ENCODE measurements at places on chromosomes 1 and 21.

GRCh38 chr1:117659550-117660270 lies 53.9 kb downstream of the TENT5C start:
- no peak for DNase-seq

GRCh38 chr1:43590388-43590925 lies 59.5 kb upstream of the KDM4A start:
- no peak for DNase-seq

- no peak for DNase-seq
These were observed 53.1 kb upstream of the GPR37L1 start for GRCh38 chr1:202069662-202070061.

GRCh38 chr1:186783193-186783592 lies 45.6 kb upstream of the PLA2G4A start:
- no peak for DNase-seq

DNA sequence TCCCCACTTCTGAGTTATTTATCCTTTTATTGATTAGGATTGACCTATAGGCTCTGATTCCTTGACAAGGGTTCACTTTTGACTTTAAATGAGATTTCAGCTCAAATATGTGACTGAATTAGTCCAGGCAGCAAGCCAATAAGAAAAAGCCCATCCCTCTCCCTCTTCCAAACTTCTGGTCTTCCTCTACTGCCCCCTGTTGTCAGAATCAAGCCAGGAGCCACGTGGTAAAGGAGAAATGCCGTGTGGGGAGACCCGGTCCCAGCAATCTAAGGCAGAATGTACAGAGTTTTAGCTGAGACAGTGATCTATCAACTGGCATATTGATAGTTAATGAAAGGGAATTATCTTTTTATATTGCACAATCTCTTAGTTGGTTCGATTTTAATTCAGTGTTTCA lies 5.2 kb downstream of the ADAMTS5 start:
- DNase-seq = no peak

DNA sequence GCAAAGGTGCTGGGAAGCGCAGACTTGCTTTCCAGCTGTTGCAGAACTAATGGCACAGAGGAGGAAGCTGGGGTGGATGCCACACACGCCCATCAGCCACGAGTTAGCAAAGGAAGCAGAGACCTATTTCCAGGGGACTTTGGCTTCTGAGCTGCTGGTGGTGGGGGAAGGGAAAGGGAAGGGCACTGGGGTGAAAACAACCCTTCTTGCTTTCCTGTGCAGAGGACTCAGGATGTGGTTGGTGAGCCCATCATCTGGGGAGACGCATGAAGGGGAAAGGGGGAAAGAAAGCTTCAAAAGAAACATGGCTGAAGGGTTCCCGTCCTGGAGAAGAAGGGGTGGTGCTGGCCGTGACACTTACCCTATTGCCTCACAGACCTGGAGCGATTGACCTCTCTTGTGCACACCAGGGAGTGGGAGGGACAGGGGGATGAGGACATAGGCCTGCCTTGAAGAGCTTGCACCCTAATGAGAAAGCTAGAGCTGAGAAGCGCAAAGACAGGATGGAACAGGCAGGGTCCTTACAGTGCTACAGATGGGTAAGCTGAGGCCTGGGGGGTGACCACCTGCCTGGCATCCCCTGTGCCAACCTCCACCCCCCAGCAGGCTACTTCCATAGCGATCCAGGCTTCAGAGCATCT lies 140.8 kb upstream of the RAB4A start:
- DNase-seq = no peak

GRCh38 chr1:27521336-27521831 lies 31.4 kb upstream of the WASF2 start:
- DNase-seq = no peak

DNA sequence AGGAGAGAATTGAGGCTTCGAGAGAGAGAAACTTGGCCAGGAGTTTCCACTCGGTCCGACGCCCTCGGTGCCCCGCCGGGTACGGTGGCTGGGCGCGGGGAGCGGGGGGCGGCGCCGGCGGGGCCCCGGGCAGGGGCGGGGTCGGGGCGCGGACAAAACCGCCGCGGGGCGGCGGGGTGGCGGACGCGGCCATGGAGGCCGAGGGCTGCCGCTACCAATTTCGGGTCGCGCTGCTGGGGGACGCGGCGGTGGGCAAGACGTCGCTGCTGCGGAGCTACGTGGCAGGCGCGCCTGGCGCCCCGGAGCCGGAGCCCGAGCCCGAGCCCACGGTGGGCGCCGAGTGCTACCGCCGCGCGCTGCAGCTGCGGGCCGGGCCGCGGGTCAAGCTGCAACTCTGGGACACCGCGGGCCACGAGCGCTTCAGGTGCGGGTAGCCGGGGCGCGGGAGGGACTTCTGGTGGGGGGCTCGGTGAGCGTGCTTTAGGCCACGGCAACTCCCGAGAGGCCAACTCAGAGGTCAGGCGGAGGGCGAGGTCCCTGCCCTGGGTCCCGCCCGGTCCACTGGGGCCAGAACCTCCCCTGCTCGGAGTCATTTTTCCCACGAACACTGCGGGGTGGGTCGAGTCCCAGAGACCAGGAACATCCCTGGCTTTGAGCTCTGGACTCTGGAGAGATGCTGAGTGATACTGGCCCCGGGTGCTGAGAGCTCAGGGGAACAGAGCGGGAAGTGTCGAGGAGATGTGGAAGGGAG lies 431 bp downstream of the RAB42 start:
- no peak for DNase-seq

DNA sequence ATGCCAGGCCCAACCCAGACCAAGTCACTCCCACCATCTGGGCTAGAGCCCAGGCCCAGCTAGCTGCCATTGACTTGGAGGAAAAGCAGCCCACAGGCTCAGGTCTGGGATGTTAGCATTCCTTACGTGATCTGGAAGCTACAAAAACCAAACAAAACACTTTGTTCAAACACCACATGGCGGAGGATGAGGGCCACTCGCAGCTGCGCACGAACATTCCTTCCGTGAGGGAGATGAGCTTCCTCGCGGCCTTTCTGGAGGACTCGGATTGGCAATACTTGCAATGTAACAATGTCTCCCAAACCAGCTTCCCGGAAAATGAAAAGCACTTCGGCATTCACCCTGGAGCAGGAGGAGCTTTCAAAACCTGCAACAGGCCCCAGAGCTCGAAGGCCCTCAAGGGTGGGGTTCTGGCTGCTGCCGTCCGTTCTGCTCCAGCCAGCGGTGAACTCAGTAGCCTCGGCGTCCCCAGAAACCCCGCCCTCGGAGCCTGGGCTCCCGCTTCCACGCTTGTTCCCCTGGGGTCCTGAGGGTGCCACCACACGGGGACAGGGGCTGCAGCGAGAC lies 40.5 kb downstream of the COL6A1 start:
- no peak for DNase-seq

DNA sequence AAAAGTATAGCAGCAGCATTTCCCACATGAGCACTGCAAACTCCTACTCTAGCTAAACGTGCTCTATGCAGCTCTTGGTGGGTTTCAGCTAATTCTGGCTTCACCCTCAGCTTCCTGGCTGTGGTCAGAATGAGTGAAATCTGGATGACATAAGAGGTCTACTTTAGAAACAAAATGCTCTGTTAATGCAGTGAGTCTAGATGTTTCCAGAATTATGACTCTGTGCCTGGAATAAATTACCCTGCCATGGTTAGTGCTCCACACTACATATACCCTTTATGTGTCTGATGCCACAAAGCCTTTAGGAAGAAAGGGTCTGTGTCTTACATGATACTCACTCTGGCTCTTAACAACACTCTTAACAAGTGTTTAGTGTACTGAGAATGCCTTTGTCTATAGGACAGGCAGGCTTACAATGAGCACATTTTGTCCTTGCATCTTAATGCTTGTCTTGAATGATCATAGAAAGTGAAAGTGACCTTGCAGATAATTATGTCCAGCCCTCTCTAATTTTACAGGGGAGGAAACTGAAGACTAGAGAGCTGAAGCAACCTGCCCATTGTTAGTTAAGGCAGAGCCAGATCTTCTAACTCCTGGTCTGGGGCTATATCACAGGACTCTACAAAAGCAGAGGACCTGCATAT lies 9.2 kb downstream of the S100A10 start:
- DNase-seq = no peak

DNA sequence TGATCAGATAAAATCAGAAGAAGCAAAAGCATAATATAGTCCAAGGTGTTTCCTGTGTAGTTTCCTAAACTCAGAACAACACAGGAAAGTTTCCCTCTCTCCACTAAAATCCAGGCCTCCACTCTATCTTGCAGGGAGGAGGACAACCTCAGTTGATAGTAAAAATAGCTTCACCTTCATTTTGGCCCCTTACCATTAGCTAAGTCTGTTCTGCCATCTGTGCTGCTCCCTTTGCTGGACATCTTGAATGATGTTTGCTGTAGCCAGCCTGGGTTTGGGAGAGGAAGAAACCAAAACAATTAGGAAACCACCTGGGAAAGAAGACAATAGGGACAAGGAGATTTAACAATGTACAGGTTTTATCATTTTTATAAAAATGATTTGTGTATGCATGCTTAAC lies 18.6 kb downstream of the DCAF8 start:
- DNase-seq = no peak

GRCh38 chr1:232249861-232250777 lies 379.8 kb downstream of the SIPA1L2 start:
- DNase-seq = no peak

GRCh38 chr1:202810193-202810614 lies 550 bp upstream of the PCAT6 start:
- no peak for DNase-seq

- no peak for DNase-seq
These were observed 172.4 kb downstream of the VPS13D start for GRCh38 chr1:12402159-12402673.

DNA sequence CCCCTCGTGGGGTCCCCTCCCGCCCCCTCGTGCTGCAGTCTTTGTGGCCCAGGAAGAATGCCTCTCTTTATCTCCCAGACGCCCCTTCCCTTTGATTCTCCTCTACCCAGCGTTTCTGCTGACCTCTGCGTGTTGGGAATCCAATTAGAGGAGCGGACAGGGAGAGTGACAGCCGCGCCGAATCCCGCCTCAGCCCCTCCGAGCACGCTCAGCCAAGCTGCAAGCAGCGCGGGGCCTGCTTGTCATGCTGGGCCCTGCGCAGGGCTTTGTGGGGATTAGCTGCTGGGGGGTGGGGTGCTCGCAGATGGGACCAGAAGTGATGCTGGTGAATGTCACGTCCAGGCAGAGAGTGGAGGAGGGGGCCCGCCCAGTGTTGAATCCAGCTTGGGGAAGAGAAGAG lies 91.1 kb downstream of the EPHB2 start:
- no peak for DNase-seq

- DNase-seq = no peak
These were observed 25.6 kb upstream of the TMCO2 start for GRCh38 chr1:40221977-40222772.

- no peak for DNase-seq
These were observed 5.7 kb downstream of the F3 start for GRCh38 chr1:94535879-94536278.

DNA sequence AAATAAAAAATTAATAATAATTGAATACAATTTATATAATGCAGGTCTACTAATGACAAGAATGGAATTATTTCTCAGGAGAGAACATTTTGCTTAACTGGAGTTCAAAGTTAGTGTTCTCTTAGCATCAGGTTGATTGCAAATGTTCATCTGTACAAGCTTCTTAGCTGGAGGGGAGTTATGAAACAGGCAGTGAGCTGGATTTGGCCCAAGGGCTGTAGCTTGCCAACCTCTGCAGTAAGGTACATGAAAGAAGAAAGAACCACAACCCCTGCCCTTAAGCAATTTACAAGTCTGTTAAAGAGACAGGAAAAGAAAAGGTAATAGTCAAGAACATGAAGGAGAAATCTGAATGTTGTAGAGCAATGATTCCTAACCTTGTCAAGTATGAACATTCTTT lies 17.0 kb downstream of the LPGAT1 start:
- no peak for DNase-seq

DNA sequence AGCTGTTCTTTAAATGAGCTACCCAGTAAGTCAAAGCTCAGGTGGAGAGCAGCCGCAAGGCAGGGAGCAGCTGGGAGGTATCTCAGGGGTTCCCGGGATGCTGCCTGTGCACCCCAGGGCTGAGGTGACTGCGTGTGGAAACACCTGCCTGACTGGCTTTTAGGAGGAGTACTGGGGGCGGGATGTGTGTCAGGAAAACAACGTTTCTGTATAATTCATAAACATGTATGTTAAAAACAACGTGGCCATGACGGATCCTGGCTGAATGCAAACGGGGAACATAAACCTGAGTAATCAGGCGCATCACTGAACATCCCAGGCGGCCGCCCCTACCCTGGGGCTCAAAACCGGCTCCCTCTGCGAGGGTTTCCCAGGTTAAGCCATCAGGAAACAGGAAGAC lies 1.5 kb downstream of the C1orf159 start:
- DNase-seq = no peak

GRCh38 chr1:119962296-119962968 lies 66.1 kb upstream of the ADAM30 start:
- DNase-seq = no peak

- no peak for DNase-seq
These were observed 8.7 kb downstream of the TRIM11 start for GRCh38 chr1:228397966-228398365.

DNA sequence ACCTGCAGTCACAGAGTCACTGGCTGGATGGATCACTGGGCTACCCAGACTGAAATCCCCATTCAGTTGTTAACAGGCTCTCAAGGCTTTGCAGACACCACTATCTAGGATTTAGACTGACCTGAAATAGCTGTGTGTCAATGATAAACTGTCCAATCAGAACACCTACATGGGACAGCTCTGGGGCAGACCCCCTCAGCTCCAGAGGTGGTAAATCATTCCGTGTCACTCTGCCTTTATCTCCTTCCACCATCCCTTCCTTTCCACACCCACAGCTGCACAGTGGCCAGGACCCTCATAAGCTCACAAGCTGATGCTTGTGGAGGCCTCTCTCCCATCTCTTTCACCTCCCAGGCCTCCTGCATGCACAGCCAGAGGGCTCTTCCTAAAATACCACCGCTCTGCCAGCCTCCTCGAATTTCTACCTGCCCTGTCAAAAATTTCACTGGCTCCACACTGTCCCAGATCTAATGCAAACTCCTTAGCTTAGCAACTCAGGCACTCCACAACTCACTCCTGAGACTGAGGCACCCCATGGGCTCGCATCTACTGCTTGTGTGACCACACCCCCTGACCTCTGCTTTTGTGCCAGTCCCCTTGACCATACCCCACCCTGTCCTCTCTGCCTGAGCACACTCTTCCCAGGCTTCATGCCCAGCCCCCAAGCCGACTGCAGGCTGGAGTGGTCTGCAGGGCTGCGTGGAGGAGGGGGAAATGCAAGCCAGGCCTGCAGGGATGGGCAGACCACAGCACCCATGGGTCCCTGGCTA lies 5.8 kb downstream of the CAPZB start:
- DNase-seq = no peak

GRCh38 chr1:30650038-30650967 lies 73.1 kb downstream of the MATN1 start:
- DNase-seq = no peak

GRCh38 chr1:17213148-17213781 lies 8.3 kb downstream of the PADI1 start:
- no peak for DNase-seq

GRCh38 chr1:211333906-211334305 lies 7.3 kb downstream of the TRAF5 start:
- DNase-seq = no peak

- DNase-seq = no peak
These were observed 8.4 kb downstream of the COQ8A start for GRCh38 chr1:226948480-226948879.
